ENCODE measurements at places on chromosomes 4 and X.

DNA sequence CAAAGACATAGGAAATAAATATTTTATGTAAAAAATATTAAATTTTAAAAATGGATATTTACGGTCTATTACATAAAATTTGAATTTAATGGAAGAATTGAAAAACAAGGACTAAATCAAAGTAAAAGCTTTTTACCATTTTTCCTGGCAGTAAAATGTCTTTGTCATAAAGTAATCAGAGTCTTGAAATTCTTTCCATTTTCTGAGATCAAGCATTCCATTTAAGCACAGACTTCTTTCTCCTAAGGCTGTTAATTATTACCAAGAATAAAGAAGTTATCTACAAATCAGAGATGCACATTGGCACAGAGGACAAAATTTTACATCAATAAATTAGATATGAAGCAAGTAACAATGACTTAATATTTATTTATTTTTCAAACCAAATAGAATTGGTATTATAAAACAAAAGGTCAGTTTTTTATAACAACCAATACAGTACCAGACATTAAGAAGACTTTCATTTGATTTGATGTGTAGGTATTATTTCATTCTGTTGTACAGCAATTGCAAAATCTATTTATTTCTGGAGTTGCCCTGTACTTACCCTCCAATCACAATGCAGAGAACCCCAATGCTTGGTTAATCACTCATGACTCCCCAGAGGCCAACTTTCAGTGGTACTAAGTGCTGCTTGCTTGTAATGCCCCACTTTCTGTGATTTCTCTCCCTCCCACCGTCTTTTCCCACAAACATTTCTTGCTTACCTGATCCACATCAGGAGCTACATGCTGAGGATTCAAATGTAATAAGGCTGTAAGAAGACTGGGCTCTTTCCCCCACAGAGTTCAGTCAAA lies 254.6 kb downstream of the GASK1B start:
- no peak for DNase-seq

DNA sequence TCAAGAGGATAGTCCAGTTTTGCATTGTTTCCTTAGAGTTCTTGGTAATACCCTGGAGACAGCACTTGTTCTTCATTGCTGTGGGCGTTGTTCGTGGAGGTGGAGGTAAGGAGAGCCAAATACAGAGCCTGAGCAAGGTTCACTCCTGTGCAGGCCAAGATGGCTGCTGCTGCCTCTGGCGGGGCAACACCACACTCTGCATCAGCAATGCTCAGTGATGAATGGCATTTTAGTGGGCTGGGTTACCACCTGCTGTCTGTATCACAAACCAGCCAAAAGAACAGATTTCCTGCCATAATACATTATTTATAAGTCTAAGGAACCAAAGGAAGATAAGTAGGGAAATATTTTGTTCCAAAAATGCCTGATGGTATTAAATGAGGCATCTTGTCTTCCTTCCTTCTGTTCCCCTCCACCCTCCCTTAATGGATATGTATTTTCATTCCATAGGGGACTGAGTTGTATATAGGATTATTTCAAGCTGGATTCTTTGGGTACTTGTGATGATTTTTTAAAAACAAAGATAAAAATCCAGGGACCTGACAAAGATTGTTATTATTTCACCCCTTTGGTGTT lies 61.6 kb upstream of the LIMCH1 start:
- DNase-seq: no peak

DNA sequence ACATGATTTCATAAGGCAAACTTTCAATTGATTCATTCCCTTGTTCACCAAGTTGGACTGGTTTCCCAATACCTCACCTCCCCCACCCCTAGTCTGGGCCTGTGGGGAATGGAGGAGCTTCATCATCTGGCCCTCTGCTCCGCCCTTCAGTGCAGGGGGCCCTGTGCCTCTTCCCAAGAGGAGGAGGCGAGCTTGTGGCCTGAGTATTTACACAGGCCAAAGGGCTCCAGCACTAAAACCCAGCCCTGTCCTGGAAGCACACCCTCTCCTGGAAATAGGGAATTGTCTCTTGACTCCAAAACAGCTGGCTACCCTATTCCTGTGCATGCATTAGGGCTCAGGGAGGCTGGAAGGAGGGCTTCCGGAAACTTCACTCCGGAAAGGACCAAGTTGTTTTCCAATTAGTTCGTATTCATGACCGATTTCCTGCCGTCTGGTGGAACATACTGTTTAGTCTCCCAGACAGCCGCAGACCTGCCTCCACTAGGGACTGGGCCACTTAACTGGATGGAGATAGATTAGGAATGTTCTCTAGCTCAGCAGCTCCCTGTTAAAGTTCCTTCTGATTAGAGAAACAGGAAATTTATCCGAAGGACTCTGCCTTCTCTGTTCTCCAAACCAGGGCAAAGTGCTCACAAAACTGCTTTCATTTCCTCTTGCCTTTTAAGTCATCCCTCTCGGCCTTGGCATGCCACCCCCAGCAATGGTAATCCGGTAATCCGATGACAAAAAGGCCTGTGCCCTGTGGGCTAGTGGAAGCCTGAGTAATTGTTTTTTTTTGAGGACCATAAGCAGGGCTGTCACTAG lies 5.8 kb downstream of the SRPX2 start:
- DNase-seq: peak; percentile 83

- DNase-seq: no peak
These were observed 35.9 kb downstream of the ADRA2C start for GRCh38 chr4:3801931-3802550.

- DNase-seq: no peak
These were observed 112.2 kb downstream of the IDS start for GRCh38 chrX:149392921-149393320.

GRCh38 chr4:40316333-40316781 lies 18.8 kb upstream of the CHRNA9 start:
- DNase-seq: no peak

- no peak for DNase-seq
These were observed 71.1 kb upstream of the ZCCHC13 start for GRCh38 chrX:74232859-74233258.

GRCh38 chr4:125529071-125529470 lies 214.3 kb downstream of the FAT4 start:
- DNase-seq: no peak

- no peak for DNase-seq
These were observed 11.1 kb downstream of the NIPAL1 start for GRCh38 chr4:48027653-48028052.

DNA sequence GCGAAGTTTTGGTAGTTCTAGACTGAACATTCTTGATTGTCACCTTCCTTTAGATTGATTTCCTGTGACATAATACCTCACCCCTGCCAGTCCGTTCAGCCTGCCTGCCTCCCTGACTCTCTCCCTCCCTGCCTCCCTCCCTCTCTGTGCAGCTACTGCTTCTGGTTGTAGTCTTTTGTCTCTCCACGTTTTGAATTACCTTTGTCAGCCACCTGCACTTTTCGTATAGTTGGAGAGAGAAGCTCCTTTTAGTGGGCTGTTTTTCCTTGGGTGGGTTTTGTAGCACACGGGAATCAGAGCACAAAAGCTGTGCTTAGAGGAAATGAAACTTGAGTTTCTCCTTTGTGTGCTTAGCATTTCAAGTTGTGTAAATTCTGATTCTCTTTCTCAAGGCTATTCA lies 32.6 kb upstream of the MSMO1 start:
- no peak for DNase-seq

DNA sequence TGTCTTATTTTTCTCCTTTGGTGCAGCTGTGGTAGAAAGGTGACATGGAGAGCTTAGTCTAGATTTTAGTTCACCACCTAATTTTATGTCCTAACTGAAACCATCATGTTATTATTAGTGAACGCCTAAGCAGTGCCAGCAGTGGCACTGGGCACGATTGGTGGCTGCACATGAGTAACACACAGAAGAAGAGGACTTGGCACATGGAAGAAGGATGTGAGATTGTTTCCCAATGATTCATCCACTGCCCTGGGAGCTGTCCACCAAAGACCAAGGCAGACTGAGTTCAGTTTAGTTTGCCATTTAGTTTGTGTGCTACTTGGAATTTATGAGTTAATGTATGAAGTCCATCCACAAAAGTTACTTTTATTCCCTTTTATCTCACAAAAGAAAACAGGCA lies 68.1 kb upstream of the NAP1L5 start:
- DNase-seq: peak; percentile 61

DNA sequence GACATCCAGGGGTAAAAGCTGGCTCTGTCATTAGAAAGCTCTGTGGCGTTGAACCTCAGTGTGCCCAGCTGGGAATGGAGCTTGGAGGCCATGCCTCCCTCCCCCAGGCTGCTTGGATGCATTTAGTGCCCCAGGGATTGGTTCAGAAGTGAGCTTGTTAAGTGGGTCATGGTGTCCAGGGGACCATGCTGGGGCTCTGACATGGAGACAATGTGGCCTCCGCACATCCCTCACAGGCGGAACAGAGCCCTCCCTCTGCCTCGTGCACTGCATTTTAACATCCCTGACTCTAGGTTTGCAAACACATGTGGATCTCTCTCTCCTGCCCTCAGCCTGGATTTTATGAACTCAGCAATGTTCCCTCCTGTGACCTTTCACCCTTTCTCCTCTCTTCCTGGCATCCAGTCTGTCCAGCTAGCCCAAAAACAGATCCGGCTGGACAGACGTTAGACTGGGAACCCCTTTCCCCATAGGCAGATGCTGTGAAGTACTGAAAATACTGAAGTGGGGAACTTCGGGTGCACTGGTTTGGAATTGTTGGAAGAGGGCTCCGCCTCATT lies 81.5 kb downstream of the SORCS2 start:
- DNase-seq: no peak

- no peak for DNase-seq
These were observed 612.6 kb downstream of the STPG2 start for GRCh38 chr4:97530676-97531075.

GRCh38 chr4:2848449-2848848 lies 4.8 kb downstream of the ADD1 start:
- DNase-seq: no peak

GRCh38 chrX:21806691-21807090 lies 32.7 kb upstream of the MBTPS2 start:
- no peak for DNase-seq

- no peak for DNase-seq
These were observed 6.3 kb upstream of the HSPA4L start for GRCh38 chr4:127775843-127776242.

GRCh38 chrX:94435799-94436198 lies 761.8 kb downstream of the FAM133A start:
- no peak for DNase-seq

DNA sequence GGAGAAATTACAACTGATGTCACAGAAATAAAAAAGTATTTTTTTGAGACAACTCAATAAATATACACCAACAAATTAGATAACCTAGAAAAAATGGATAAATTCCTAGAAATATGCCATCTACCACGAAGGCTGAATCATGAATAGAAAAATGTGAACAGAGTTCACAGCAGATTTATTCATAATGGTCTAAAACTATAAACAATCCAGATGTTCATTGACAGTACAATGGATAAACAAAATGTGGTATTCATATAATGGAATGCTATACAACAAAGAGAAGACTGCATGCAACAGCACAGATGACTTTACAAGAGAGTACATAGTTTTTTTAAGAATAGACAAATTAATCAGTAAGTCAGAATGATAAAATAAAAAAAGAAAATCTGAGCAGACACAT lies 55.2 kb downstream of the CLOCK start:
- no peak for DNase-seq

DNA sequence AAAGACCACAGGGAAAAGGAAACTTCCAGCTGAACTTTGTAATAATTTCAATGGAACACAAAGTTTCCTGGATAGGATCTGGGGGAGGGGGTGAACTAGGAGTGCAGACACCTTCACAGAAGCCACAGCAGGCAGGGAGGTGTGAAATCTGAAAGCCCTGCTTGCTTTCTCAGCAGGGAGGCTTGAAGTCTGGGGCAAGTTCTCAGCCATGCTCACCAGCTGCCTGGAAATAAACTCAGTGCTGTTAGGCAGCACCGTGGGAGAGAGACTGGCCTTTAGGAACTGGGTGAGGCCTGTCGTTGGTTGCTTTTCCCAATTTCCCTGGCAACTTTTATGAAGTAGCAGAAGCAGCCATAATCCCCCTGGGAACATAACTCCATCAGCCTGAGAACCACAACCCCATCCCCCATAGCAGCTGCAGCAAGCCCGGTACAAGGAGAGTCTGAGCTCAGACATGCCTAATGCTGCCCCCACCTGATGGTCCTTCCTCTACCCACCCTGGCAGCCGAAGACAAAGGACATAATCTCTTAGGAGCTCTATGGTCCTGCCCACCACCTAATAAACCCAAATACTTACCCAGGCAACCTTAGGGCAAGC lies 39.2 kb upstream of the NMU start:
- DNase-seq: no peak

DNA sequence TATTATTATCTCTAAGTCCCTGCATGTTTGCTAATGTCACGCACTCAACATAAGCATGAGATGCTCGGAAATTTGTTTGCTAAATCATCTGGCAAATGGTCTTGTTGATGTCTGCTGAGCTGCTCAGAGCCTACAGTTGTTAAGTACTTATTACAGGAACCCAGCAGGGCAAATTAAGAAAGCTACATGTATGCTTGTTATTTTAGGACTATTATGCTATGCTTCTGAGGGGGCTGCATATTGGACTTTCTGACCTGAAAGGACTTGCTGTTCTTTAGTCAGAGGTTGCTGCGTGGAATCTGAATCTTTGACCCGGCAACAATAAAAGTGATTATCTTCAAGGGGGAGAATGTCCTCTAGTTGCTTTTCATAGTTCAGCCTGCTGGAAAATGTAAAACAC lies 36.3 kb upstream of the TENM3 start:
- DNase-seq: no peak

DNA sequence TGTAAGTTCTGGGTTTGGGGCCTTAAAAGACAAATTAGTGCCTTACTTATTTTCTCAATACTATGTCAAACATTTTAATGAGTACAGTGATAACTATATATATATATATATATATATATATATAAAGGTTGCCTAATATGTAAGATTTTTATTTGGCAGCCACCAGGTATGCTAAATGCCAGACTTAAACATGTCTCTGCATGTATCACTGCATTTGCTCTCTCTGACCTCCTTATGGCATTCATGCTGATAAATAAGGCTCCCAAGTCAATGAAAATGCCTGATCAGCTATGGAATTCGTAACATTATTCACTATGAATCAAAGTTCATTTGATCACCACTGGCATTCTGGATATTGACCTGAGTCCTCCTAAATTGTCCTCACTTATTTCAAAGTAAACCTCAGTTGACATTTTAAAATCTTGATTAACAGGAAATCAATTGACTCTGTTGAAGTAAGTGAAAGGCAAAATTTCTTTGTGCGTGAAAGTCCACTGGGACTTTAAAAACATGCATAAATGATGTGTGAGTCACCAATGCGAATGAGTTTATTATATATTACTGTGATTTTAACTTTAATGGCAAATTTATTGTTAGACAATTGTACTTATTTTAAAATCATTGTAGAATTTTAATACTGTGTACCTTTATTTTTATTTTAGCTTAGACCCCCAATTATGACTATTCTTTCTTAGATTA lies 29.2 kb upstream of the AREG start:
- no peak for DNase-seq

- DNase-seq: peak; percentile 98
These were observed at the start of gene STIM2 for GRCh38 chr4:26860157-26860921. TSS of gene STIM2 (plus strand) at chr4:26860841.

DNA sequence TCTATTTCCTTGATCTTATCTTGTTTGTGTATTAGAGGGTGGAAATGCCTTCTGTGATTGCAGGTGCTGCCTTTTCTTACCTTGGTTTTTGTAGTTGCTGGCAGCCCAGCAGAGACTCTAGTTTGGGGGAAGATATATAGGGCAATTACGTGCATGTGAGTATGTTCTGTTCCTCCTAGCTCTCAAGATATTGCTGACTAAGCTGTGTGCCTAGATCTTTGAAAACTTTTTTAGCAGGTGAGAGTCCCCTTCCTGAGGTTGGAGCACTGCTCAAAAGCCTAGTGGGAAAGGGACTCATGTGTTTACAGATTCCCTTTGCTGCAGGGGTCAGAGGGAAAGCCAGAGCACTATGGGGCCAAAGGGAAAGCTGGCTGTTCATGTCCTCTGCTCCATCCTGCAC lies 136.1 kb downstream of the VSIG4 start:
- DNase-seq: no peak

Measured in tibial artery (tissue), 4 donors.